ENCODE measurements at places on chromosomes 2 and 18.

- no peak for DNase-seq
These were observed 3.6 kb downstream of the CXCR4 start for GRCh38 chr2:136114382-136114781.

- no peak for DNase-seq
These were observed 26.1 kb downstream of the TGFA start for GRCh38 chr2:70527447-70528080.

GRCh38 chr18:2909431-2910140 lies 62.8 kb downstream of the EMILIN2 start:
- DNase-seq, result no peak

DNA sequence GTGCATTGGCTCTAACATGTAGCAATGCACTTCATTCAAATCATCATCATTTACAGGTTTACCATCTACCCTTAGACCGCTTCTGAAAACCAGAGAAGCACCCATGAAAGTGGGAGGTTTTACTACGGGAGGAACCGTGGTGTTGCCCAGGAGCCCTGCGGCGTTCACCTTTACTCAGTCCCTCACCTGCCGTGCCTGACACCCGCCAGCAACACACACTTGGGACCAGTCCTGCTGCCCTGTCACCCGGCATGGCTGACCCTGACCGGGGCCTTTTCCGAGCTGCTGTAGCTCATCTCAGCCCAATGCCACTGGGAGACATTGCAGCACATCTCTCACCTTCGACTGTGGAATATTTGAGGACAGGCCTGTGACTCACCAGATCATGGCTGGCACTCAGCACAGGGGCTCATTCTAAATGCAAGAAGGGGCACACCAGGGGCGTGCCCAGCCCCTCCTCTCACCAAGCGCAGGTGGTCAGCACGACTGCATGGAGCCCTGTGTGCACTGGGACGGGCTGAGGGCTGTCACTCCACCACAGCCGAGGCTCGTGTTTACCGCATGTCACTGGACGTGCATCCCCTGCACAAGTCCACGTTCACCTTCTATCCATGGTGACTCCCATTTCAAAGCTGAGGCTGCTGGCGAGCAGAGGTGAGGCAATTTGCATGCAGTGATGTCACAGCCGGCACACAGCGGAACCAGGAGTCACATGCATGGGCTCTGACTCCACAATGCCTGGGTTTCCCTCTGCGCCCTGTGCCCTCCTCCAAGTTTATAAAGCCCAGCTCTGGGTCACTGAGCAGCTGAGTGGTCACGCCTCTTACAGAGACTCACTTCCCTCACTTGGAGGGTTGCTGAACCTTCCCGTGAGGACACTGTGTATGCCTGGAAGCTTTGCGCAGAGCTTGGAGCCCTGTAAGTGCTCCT lies 76.7 kb upstream of the SNTG2 start:
- DNase-seq, result no peak

GRCh38 chr2:1283871-1284270 lies 129.4 kb upstream of the TPO start:
- no peak for DNase-seq

DNA sequence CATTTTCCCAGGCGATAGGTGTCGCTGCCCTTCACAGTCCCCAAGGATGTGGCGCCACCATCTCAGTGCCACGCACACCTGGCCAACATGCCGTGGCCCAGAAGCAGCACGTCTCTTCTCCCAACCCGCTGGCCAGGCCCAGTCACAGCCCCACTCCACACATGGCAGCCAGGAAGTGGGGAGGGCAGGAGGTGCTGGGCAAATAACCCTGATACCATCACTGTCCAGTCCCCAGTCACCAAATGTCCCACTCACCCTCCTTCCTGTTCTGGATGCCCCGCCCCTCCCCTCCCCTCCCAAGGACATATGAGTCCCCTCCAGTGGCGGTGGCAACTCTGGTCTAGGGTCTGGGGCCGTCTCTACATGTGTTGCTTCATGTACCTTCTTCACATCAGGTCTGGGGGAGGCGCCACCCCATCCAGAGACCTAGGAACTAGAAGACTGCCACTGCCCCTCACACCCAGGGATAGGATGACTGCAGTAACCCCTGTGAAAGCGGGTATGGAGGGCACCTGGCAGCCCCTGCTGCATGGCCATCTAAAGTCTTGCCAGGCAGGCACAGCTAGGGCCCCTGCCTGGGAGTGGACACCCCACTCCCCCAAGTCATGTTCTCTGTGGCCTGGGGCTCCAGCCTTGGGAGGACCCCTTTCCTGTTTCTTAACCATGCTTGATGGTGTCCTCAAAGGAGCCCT lies 7.3 kb upstream of the CAPN10 start:
- DNase-seq, result no peak

GRCh38 chr2:169082995-169083394 lies 13.6 kb downstream of the DHRS9 start:
- no peak for DNase-seq

DNA sequence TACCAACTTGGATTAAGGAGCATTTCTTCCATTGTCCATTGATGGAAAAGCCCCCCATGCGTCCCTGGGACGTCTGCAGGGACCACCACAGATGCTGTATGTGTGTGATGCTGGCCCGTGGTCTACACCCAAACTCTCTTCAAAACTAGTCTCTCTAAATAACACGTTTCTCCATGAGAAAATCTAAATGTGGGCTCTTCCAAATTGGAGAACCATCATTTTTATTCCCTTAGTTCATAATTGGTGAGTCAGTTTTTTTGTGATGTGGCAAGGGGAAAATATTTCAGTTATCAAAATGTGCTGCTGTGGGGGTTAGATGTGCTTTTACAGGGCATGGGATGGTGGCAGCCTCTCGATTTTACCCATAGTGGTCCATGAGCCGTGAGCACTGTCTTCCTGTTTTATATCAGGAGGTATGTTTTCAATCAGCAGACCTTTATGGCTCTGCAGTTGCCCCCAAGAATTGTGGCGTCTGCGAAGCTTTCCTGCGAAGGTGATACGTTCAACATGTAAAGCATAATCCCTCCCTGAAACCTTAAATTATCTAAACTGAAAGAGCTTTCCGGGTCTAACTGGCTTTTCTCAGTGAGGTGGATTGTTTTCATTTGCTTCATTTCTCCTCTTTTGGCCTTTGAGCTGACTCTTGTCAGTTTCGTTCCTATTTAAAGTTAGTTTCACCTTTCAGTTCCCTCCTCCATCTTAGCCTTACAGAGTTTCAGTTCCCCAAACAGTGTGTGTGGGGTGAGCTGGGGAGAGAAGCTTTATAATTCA lies 78.4 kb downstream of the SETBP1 start:
- DNase-seq, result peak; percentile 27

GRCh38 chr2:196130039-196130825 lies 41.1 kb downstream of the STK17B start:
- no peak for DNase-seq

- DNase-seq, result no peak
These were observed 443.9 kb upstream of the MYT1L start for GRCh38 chr2:2775018-2775417.

DNA sequence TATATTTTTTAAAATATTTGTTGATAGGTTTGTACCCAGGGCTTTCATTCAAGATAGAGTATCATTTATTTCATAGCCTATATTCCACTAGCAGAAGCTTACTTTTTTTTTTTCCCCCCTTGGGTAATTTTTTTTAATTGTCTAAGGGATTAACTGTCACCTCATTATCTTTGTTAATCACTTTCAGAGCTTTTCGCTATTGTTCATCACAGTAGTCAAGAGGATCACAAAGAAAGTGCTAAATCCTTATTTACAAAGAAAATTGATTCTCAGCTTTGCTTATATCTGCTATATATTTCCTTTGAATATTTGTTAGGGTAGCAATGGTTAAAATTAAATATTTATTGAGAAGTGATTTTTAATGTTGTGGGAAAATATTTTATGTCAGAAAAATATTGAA lies 59.0 kb downstream of the CAMKMT start:
- DNase-seq, result no peak

DNA sequence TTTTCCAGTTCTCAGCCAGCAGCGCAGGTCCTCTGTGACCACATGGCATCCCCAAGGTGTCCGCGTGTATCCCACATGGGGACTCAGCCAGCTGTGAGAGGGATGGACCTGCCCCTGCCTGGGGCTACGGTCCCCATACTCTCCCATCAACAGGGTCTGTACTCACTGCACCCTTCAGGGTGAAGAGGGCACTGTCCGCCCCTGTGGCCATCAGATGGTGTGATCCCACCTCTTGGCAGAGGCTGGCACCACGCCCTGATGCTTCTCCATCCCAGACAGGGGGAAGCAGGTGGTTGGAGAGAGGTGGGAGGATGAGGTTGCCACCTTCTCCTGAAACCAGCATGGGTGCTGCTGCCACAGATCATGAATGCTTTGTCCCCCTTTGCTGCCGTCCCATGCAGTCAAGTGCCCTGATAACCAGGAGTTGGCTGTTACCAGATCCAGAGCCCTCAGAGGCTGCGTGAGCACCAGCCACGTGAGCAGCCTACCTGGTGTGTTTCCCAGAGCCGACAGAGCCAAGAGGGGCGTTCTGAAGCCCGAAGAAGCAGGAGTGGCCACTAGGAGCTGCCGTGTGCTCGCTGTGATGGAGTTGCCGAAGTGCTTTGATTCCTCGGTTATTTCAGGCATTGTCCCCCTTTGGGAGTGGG lies 93.9 kb downstream of the SH3RF3 start:
- no peak for DNase-seq

- no peak for DNase-seq
These were observed 33.4 kb downstream of the GAREM1 start for GRCh38 chr18:32437100-32437834.

- DNase-seq, result no peak
These were observed 57.3 kb upstream of the CBLN2 start for GRCh38 chr18:72601481-72601880.

DNA sequence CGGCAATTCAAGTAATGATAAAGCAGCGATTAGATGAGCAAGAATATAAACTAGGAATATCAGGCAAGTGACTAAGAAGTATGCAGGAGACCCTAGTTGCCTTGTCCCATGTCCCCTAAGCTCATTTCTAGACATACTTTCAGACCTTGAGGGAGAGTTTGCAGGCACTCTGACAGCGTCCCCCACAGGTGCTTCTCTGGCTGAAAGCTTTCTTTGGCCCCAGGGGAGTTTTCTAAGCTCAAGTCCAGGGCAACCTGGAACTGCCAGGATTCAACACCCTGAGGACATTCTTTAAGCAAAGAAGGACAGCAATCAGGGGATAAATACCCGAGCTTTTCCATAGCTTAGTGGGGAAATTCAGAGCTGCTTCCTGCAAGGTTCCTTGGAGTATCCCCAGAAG lies 308.1 kb upstream of the CHST9 start:
- no peak for DNase-seq

- DNase-seq, result no peak
These were observed 119.7 kb downstream of the INHBB start for GRCh38 chr2:120465701-120465988.

GRCh38 chr18:23631746-23632145 lies 31.0 kb downstream of the ANKRD29 start:
- DNase-seq, result no peak

DNA sequence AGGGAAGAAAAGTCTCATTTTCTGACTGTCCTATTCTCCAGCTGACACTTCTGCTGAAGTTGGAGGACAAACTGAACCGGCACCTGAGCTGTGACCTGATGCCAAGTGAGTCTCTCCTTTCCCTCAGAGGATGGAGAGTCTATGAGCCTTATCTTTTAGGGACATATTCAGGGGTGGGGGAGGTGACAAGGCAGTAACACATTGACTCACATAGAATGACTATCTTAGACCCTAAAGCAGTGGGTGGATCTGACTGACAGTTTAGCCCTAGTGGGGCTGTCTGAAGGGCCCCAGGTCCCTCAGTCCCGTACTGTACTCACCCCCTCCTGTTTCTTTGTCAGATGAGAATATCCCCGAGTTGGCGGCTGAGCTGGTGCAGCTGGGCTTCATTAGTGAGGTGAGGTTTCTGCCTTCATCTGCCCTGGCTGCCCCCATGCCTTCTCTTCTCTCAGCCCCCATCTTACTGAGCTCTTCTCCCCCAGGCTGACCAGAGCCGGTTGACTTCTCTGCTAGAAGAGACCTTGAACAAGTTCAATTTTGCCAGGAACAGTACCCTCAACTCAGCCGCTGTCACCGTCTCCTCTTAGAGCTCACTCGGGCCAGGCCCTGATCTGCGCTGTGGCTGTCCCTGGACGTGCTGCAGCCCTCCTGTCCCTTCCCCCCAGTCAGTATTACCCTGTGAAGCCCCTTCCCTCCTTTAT lies 805 bp upstream of the KRTCAP3 start:
- no peak for DNase-seq

DNA sequence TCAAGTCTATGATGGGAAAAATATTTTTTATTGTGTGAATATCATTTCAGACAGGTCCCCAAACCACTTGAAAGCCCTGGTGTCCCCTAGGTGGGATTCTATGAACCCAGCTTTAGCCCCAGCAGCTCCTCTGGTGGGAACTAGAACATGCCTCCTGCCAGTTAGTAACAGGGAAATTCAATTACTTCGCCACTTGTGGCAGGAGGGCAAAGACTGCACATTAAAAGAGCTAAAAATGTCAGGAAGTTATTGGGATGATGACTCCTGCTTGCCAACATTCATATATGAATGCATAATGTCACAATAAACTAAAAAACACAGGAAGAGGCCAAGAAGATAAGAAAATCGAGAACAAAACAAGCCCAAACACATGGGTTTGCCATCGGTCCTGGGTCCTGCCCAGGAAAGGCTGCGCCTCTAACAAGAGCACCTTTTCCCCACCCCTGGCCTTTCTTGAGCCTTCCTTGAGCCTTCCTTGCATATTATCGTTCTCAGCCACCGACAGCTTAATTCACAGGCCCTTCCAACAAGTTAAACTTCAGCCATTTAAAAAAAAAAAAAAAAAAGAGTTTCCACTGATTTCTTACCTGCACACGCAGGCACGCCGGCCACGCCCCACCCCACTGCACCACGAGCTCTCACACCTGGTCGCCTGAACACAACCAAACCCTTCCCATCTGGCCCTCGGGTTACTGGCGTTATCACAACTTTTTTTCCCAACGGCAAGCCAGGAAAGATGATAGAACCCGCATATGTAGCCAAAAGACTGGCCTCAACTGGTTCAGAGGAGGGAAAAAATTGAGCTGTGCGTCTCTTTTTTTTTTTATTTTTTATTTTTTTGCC lies 23.4 kb downstream of the BCL11A start:
- DNase-seq, result no peak

- DNase-seq, result no peak
These were observed 48.5 kb upstream of the DTNA start for GRCh38 chr18:34661464-34662087.

- no peak for DNase-seq
These were observed 36.8 kb upstream of the WIPF1 start for GRCh38 chr2:174634130-174635014.
